Effector CD8-positive, alpha-beta T cell (primary cell): ENCODE measurements at places on chromosomes 12 and 14.
A peak's percentile ranks its signal among the peaks of the same experiment; 100 is the strongest.

- no peak for DNase-seq
Observed at GRCh38 chr12:93944201-93944600, 204.2 kb upstream of the PLXNC1 start.

GRCh38 chr12:65740873-65741600, 83.2 kb upstream of the HMGA2 start:
- DNase-seq: peak; percentile 40

GRCh38 chr12:84760091-84760865, 152.3 kb downstream of the SLC6A15 start:
- DNase-seq: no peak

- DNase-seq: no peak
Observed at GRCh38 chr14:23109769-23110168, 5.0 kb upstream of the CIROP start.

GRCh38 chr12:41188058-41188840, at the start of gene PDZRN4:
PDZRN4 (plus strand) TSS chr12:41188320.
- DNase-seq: no peak
